ENCODE measurements at places on chromosomes 2 and 18.

DNA sequence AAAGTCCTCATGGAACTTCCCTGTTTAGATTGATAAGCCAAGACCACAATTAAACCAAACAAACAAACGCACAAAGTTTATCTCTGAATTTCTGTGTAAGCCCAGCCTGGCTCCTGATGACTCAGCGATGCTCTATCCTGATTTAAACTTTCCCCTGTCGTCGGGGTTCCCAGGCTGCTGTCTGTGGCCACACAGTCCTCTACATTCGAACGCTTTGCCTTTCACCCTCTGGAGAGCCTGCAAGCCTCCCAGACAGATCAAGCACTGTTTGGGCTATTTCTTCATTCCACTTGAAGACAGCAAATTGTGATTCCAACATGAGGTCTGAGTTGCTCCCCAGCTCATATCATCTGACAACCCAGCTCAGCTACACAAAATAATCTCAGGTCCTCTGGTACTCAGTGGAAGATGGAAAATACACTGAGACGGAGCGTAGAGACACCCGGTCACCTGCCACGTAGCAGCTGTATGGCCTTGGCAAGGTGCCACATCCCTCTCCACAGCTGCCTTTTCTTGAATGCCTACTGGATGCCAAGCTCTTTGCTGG, 51.2 kb downstream of the CYRIA start:
- DNase-seq = no peak

DNA sequence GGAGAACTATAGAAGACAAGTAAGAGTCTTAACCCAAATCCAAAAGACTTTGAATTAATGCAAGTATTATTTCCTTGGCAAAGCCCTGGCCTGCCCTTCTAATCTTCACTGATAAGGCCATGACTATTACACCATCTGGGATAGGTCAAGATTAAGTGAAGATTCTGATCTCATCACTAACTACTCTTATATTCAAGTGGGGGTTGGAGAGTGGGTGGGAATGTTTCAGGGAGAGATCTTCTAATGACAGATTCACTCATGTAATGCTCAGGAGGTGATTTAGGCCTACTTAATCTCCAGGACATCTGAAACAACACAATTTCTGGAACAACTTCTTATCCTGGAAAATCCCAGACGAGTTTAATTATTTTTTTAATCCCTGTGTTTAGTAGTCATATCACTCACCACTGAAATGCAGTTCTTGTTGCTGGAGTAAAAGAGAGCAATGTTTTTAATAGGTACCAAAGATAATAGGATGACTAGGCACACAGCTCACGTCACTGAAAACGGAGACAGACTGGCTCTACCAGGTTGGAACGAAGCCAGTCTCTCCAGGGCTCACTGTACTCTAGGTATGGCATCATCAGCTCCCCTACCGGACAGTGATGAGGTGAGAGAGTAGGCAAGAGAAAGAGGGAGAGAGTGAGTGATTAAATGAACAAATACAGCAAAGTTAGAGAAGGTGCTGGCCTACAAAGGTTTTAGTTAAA, 133.1 kb downstream of the NCKAP5 start:
- no peak for DNase-seq

GRCh38 chr2:78718473-78718872, 307.0 kb upstream of the REG3G start:
- DNase-seq = no peak

GRCh38 chr2:160507464-160507863, 13.9 kb upstream of the RBMS1 start:
- no peak for DNase-seq

GRCh38 chr2:27088634-27089033, 2.1 kb downstream of the KHK start:
- DNase-seq = no peak
